Cardiac muscle cell (in vitro differentiated cells and primary cell): ENCODE measurements at places on chromosomes 13 and 19. TPM values are rescaled to one million over a fixed set of nuclear protein-coding genes. Genes with fewer than 3 reads are reported as not detected.

DNA sequence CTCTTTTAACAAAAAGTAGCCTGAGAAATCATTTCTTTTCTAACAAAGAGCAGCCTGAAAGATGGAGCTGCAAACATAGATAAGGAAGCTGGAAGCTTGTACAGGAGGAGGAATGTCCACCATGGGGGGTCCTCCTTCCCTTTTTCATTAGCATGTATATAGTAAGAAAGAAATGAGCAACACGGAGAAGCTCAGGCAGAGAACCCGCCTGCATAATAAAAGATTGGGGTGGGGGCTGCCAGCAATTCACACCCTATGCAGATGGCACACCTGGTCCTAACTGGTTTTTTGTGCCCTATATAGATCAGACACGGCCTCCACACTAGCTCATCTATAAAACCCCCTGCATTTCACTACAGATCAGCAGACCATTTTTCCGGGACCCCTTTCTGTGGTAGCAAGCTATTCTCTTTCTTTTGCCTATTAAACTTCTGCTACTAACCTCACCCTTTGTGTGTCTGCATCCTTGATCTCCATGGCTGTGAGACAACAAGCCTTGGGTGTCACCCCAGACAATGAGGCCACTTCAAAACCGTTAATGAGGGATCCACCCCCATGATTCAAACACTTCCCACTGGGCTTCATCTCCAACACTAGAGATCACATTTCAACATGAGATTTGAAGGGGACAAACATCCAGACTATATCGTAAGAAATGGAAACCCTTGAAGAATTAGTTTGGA lies 167.5 kb upstream of the FREM2 start:
- no peaks in the 10 kb centered on the region for H3K36me3 ChIP-seq
- H3K27ac ChIP-seq, result no peak overlapping the region
- H3K27me3 ChIP-seq, result no peaks in the 10 kb centered on the region
- no peak for DNase-seq
- no peak overlapping the region for H3K4me3 ChIP-seq

DNA sequence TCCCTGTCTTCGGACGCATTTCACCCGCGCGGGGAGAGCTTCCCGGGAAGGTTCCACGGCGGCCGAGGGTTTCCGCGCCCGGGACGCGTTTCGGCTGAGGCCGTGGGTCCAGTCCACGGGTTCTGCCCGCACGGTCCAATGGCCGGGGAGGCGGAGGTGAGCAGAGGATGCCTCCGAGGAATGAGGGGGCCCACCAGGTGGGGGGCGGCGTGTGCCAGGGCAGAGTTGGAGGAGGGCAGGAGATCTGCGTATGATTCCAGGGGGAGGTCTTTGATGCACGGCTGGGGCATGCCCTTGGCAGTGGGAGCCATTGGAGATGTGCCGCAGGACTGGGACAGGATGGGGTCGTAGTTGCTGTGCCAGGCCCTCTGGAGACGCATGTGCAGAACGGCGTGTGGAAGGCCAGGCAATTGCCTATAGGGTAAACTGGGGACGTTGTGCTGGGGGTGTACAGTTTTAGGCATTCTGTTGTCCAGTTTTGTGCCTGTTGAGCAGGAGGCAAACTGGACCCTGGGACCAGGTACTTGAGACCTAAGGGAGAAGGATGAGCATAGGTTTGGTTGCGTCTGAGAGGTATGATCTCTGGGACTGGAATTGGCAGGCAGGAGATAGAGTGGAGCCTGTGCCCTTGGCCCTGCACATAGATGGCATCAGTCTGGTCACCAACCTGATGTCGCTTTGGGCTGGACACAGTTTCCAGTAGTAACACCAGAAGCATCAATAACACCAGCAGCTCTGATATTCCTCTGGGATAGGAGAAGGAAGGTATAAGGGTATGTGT lies 751 bp downstream of the ZNF584 start:
- H3K27ac ChIP-seq, result no peak overlapping the region
- peaks cover 4% of the 10 kb centered on the region for H3K4me1 ChIP-seq
- no peaks in the 10 kb centered on the region for H3K36me3 ChIP-seq
- DNase-seq, result peak; percentile 35

GRCh38 chr19:53254411-53255341 lies at the start of gene ZNF677:
TSS of gene ZNF677 (minus strand) at chr19:53254873. CDS start at chr19:53251550, 3,323 bp downstream.
- DNase-seq, result peak; percentile 95
- H3K4me1 ChIP-seq, result no peaks in the 10 kb centered on the region
- H3K36me3 ChIP-seq, result peaks cover 22% of the 10 kb centered on the region
- no peaks in the 10 kb centered on the region for H3K27me3 ChIP-seq
- H3K4me3 ChIP-seq, result peak within 1 kb of the TSS; percentile 99
- peak within 1 kb of the TSS; percentile 94 for H3K27ac ChIP-seq

The MEDAG gene
- total RNA-seq, result 0.06 and 0.35 TPM in 2 replicates

DNA sequence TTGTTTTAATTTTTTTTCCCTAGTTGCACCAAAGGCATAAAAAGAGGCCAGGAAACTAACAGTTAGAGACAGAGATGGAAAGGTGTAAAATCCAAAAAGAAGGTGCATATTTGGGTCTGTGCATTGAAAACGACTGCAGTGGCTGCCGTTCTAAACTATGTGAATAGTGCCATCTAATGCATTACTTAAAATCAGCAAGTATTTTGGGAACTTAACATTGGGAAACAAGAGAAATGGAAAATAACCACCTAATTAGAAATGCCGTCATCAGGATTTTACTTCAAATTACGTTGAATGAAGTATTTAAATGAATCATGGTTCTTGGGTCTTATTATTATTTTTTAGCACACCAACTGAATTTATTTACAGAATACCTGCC lies 189.5 kb upstream of the MIR17HG start:
- no peak for DNase-seq
- H3K4me1 ChIP-seq, result peaks cover 18% of the 10 kb centered on the region
- no peak overlapping the region for H3K4me3 ChIP-seq
- H3K27me3 ChIP-seq, result no peaks in the 10 kb centered on the region

GRCh38 chr13:40465015-40465390 lies 201.4 kb downstream of the FOXO1 start:
- no peak overlapping the region for H3K4me3 ChIP-seq
- H3K27ac ChIP-seq, result no peak overlapping the region
- H3K36me3 ChIP-seq, result no peaks in the 10 kb centered on the region
- no peak for DNase-seq
- no peaks in the 10 kb centered on the region for H3K4me1 ChIP-seq

The STOML3 gene
- total RNA-seq, result not detected in 2 replicates

DNA sequence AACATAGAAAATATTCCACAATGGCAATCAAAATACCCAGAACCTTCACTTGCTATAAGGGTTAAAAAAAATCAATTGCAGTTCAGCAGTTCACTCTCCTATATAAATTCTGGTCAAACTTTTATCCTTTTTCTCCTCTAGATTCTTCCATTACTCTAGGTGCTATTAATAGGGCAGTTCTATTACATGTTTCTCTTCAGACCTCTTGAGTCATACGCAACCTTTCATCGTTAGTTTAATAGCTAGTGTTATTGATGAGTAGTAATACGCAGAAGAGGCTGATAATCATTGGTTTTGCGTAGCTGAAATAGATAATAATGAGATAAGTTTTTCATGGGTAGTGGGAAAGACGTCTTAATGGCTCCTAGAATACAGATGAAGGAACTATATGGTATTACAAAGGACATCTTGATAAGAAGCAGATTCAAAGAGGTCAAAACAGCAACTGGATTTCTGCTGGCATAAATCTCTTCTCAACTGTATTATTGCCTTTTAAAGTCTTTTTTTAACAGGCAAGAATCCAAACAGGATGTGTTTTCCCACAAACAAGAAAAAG lies 118.3 kb upstream of the STARD13 start:
- H3K27me3 ChIP-seq, result no peaks in the 10 kb centered on the region
- no peak for DNase-seq
- H3K4me1 ChIP-seq, result peaks cover 6% of the 10 kb centered on the region
- H3K4me3 ChIP-seq, result no peak overlapping the region
- H3K36me3 ChIP-seq, result no peaks in the 10 kb centered on the region

The CFD gene
- 1.6 and 2.9 TPM in 2 replicates for total RNA-seq

DNA sequence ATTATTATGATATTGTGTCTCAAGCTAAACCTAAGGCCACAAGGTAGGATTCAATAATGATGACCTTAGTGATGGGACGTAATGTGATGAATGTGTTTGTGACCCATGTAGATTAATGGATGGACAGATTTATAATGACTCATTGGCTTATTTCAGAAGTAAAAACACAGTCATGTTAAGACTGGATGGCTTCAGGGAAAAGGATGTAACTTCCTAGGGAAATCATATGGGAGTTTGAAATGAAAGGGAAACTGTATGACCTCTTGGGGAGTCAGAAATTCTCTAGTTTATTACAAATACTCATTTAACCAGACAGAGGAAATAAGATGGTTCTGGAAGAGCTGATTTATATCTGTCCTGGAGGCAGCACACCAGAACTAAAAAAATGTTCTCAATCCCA lies 2.9 kb downstream of the EDNRB start:
- no peak overlapping the region for H3K27ac ChIP-seq
- DNase-seq, result no peak
- no peaks in the 10 kb centered on the region for H3K36me3 ChIP-seq
- H3K4me3 ChIP-seq, result no peak overlapping the region

The PCDH17 gene
- total RNA-seq, result 9.6 and 11.1 TPM in 2 replicates

The PTPRH gene
- total RNA-seq, result 3.0 and 6.9 TPM in 2 replicates
